ENCODE measurements at places on chromosomes 13 and 19. TPM values are rescaled to one million over a fixed set of nuclear protein-coding genes. Genes with fewer than 3 reads are reported as not detected.
A peak's percentile ranks its signal among the peaks of the same experiment; 100 is the strongest.

DNA sequence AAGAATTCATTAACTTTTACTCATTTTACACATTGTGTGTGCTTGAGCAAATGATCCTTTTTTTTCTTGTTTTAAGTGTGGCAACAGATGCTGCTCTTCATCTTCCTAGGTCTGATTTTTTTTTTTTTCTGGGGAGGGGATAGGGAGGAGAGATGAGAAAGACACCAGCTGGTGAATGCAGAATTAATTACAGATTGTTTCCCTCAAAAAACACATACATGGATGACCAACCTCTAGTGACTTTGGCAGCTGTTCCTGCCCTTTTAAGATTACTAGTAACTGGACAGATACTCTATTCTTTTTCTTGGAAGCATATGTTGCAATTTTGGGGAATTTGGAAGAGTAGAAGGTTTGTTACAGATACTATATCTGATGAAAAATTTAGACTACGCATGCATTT is 103.6 kb upstream of the MYO16 start:
- no peak for DNase-seq

DNA sequence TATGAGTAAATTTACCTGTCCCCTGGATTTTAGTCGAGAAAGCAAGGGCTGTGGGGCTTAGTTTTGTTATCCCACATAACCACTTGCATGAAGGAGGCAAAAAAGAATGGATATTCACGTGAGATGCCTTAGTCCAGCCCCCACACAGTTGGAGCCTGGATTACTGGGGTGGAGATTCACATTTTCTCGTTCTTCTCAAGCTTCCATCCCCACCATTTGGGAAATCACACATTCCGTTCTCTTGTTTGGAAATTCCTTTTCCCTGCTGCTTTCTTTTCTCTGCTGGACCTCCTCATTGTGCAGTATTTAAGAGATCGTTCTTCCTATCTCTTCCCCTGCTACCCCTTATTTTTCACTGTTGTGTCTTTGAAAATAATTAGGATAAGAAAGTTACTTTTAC is 45.1 kb upstream of the FARP1 start:
- DNase-seq: no peak

- DNase-seq: no peak
Measured at GRCh38 chr13:28607187-28607955, 51.6 kb upstream of the POMP start.

- DNase-seq: peak; percentile 76
Measured at GRCh38 chr19:52993342-52994178, 20.2 kb upstream of the ERVV-1 start.

- DNase-seq: no peak
Measured at GRCh38 chr19:52898101-52898500, 666 bp upstream of the ZNF320 start.

GRCh38 chr13:92727118-92727517 is 499.5 kb upstream of the GPC6 start:
- DNase-seq: no peak

DNA sequence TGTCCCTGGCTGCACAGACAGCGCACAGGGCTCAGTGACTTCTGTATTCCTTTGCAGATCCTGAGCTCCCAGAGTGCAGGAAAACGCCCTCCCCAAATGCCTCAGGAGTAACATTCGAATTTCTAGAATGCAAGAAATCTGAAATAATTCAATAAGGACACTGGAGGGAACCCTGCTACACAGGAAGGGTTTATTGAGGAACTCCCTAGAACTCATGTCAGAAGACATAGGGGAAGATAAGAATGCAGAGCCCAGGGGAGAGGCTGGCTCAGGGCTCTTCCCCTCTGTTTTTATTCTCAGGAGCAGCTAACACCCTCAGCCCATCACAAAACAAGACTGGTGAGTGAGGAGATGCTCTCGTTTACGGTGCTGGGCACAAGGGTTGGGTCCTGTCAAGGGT is 6.8 kb downstream of the LILRA1 start:
- DNase-seq: no peak

DNA sequence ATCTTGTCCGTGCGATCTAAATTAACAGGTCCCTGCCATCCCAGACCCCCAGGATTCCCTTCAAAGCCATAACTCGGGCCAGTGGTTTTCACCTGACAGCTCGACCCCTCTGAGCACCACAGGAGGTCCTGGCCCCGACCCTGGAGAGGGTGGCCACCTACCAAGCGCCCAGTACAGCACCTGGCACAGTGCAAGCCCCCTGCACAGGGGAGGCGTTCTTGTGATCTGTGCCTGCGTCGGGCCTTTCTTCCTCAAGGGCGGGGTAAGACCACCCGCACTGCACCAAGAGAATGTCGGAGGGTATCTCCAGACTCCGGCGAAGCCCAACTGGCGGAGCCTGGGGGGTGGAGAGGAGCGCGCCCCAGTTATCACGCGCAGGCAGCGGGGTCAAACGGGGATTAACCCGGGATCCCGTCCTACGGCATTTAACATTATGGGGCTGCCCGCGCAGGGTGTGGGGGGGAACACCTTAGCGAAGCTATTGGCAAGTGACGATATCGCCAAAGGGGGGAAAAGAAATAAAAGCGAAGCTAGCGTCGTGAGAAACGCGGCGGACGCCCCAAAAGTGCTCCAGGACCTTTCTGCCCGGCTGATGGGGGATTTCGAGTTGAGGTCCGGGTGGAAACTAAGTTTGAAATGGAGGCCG is 1.3 kb upstream of the HNRNPL start:
- peak; percentile 52 for DNase-seq

Gene THSD8
- 4.5 TPM for polyA plus RNA-seq

Gene AKAP11
- polyA plus RNA-seq: 1.8 TPM

Measured in immature natural killer cell (primary cell).